ENCODE measurements at places on chromosomes 2 and 18. TPM values are rescaled to one million over a fixed set of nuclear protein-coding genes. Genes with fewer than 3 reads are reported as not detected.

- no peak overlapping the region for H3K4me3 ChIP-seq
- peaks cover 25% of the 10 kb centered on the region for H3K4me1 ChIP-seq
- no peak overlapping the region for H3K27ac ChIP-seq
These were observed 55.7 kb downstream of the LRRFIP1 start for GRCh38 chr2:237682856-237683670.

- no peaks in the 10 kb centered on the region for H3K27me3 ChIP-seq
- DNase-seq = no peak
- no peaks in the 10 kb centered on the region for H3K4me1 ChIP-seq
- no peaks in the 10 kb centered on the region for H3K36me3 ChIP-seq
- H3K4me3 ChIP-seq = no peak overlapping the region
These were observed 385.4 kb upstream of the TMEFF2 start for GRCh38 chr2:192579965-192580700.

- H3K27me3 ChIP-seq = peaks cover 4% of the 10 kb centered on the region
- DNase-seq = no peak
- no peaks in the 10 kb centered on the region for H3K36me3 ChIP-seq
- H3K27ac ChIP-seq = no peak overlapping the region
- H3K4me1 ChIP-seq = no peaks in the 10 kb centered on the region
These were observed 135.8 kb upstream of the GPC1 start for GRCh38 chr2:240299710-240300068.

Gene POTEI
- not detected for total RNA-seq

DNA sequence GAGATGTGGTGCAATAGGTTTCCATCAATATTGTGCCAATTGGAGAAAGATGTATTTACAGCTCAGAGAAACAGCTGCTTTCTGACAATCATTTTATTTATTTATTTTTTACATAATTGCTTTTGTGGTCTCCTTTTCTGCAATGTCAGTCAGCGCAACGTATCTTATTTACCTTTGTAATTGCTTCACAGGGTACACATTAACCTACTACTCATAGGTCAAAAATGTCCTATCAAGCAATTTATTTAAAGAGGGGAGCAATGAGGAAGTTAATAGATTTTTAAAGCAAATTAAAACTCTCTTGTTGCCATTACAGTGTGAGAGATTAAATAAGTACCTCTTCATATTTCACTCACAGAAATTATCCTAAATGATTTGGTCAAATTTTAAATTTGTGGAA is 291.0 kb downstream of the CALCRL start:
- no peak overlapping the region for H3K4me3 ChIP-seq
- H3K27me3 ChIP-seq = no peaks in the 10 kb centered on the region
- no peaks in the 10 kb centered on the region for H3K4me1 ChIP-seq
- DNase-seq = no peak

Gene TMEM163
- total RNA-seq = 0.11 TPM

Gene BCL2
- total RNA-seq = 88.9 TPM

Gene SH3BP4
- 0.21 TPM for total RNA-seq

DNA sequence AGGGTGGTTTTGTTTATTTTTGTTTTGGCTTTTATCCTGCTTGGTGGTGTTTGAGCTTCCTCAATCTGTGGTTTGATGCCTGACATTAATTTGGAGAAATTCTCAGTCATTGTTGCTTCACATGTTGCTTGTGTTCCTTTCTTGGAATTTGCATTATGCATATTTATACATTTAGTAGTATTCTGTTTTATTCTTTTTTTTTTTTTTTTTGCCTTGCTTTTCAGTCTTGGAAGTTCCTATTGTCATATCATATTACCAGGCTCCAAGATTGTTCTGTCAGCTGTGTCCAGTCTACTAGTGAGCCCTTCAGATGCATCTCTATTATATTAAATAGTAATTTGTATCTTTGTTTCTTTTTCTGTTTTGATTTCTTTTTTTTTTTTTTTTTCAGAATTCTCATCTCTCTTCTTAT is 77.0 kb downstream of the EPC2 start:
- H3K36me3 ChIP-seq = peaks cover 35% of the 10 kb centered on the region
- no peak overlapping the region for H3K27ac ChIP-seq
- H3K27me3 ChIP-seq = no peaks in the 10 kb centered on the region
- peaks cover 90% of the 10 kb centered on the region for H3K4me1 ChIP-seq
- no peak overlapping the region for H3K4me3 ChIP-seq
- DNase-seq = no peak

DNA sequence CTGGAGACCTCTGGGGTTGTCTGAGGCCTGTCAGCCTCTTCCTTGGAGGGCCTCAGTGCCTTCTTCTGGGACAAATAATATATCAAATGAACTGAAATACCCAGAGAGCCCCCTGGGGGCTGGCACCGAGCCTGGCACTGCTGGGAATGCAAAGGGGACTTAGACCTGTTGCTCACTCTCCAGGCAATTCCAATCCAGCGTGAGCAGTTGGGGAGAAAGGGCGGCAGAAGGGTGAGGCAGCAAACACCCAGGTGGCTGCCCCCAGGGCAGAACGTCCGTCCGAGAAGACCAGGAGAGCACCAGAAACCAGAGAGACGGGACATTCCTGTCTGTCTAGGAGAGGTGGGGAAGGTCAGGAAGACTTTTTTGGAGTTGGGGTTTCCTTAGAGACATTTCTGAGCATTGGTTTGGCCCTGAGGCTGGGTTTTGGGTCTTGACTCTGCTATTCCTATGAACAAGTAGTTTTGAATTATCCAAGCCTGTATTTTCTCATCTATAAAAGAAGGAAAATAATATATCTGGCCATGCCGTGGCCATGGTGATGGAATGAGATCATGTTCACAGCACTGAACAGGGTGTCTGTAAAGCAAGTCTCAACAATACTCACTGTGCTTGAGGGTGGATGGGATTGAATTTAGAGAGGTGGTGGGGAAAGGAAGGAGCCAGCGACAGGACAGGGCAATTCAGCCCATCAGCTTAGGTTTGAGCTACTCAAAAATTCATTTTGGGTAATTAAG is 44.3 kb upstream of the ZBTB7C start:
- H3K4me3 ChIP-seq = no peak overlapping the region
- H3K27ac ChIP-seq = no peak overlapping the region
- H3K4me1 ChIP-seq = peaks cover 22% of the 10 kb centered on the region
- H3K36me3 ChIP-seq = no peaks in the 10 kb centered on the region
- no peak for DNase-seq
- H3K27me3 ChIP-seq = peaks cover 37% of the 10 kb centered on the region

- no peak for DNase-seq
- H3K4me1 ChIP-seq = peaks cover 44% of the 10 kb centered on the region
- H3K36me3 ChIP-seq = no peaks in the 10 kb centered on the region
- peaks cover 18% of the 10 kb centered on the region for H3K27me3 ChIP-seq
- peak within 1 kb of the TSS; percentile 26 for H3K27ac ChIP-seq
- no peak within 1 kb of the TSS for H3K4me3 ChIP-seq
These were observed at the start of gene GALNT5 for GRCh38 chr2:157257312-157258252. Gene GALNT5, plus strand, starts transcription at chr2:157257705. Its CDS starts 378 bp downstream, at chr2:157258083.

- DNase-seq = no peak
- no peaks in the 10 kb centered on the region for H3K4me1 ChIP-seq
- H3K27me3 ChIP-seq = peaks cover 8% of the 10 kb centered on the region
- no peak overlapping the region for H3K4me3 ChIP-seq
These were observed 28.4 kb downstream of the CNRIP1 start for GRCh38 chr2:68291314-68291713.

Gene CHST9
- total RNA-seq = not detected
